Inflammatory macrophage (primary cell): ENCODE measurements at places on chromosomes 3 and 15.

- DNase-seq = no peak
Observed at GRCh38 chr3:16264174-16264707, 502 bp downstream of the DPH3 start.

GRCh38 chr3:13204177-13204581 is 130.9 kb upstream of the IQSEC1 start:
- no peak for DNase-seq

GRCh38 chr3:152261329-152261728 is 7.4 kb upstream of the MBNL1 start:
- no peak for DNase-seq

GRCh38 chr3:31288641-31289100 is 244.1 kb upstream of the STT3B start:
- DNase-seq = no peak

- DNase-seq = no peak
Observed at GRCh38 chr15:77716632-77717332, 84.1 kb upstream of the LINGO1 start.

- no peak for DNase-seq
Observed at GRCh38 chr3:150956376-150956775, 16.2 kb downstream of the CLRN1 start.

- no peak for DNase-seq
Observed at GRCh38 chr3:156525808-156526207, 29.1 kb downstream of the SSR3 start.

- no peak for DNase-seq
Observed at GRCh38 chr3:129291236-129291886, 12.7 kb downstream of the HMCES start.

- no peak for DNase-seq
Observed at GRCh38 chr15:66936109-66936860, 129.1 kb upstream of the SMAD3 start.
